Central memory CD4-positive, alpha-beta T cell (primary cell): ENCODE measurements at places on chromosomes 1 and 21.

- DNase-seq = no peak
Observed at GRCh38 chr1:53076165-53076564, 14.2 kb downstream of the PODN start.

DNA sequence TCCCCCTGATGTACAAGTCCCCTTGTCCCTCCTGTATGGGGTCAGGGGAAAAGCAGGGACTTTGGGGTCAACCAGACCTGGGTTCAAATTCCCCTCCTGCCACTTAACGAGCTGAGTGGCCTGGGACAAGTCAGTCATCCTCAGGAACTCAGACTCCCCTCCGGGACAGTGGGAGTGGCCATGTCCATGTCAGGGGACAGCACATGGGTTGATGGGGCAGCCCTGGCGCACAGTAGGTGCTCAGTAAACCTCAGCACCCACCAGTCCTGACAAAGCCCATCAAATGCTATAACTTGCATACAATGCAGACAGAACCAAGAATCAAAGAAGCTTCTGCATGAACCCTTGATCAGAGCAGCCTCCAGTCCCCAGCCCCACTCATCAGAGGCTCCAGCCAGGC, 30.0 kb downstream of the MATN1 start:
- DNase-seq = no peak

DNA sequence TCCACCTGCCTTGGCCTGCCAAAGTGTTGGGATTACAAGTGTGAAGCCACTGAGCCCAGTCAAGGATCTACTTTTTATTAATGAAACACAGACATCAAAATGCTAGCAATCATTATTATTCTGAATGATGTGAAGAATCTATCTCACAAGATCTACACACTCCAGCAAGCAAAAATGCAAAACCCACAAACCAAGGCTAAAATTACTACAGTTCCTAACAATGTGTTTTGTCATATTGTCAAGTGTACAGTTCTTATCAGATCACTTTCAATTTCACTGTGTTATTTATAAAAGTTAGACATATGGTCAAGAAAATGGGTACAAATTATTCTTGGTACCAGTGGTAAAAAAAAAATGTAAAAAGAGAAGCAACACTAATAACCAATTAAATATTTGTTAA, 61.3 kb upstream of the SDC3 start:
- no peak for DNase-seq

DNA sequence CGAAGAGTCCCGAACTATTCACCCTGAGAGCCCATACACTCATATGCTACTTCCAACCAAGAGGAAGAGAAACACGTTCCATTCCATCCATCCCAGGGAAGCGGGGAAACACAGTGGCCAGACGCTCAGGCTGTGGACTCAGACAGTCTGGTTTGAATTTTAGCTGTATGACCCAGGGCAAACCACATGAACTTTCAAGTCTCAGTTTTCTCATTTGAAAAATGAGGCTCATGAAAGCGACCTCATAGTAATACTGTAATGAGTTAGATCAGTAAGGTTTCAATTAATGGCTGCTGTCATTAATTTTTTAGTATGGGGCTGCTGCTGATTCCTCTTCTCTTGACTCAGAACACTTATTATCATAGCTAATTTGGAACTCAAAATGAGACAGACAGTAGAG, 1.5 kb downstream of the FCRL4 start:
- no peak for DNase-seq

- no peak for DNase-seq
Observed at GRCh38 chr1:108863984-108864383, 7.1 kb upstream of the AKNAD1 start.

DNA sequence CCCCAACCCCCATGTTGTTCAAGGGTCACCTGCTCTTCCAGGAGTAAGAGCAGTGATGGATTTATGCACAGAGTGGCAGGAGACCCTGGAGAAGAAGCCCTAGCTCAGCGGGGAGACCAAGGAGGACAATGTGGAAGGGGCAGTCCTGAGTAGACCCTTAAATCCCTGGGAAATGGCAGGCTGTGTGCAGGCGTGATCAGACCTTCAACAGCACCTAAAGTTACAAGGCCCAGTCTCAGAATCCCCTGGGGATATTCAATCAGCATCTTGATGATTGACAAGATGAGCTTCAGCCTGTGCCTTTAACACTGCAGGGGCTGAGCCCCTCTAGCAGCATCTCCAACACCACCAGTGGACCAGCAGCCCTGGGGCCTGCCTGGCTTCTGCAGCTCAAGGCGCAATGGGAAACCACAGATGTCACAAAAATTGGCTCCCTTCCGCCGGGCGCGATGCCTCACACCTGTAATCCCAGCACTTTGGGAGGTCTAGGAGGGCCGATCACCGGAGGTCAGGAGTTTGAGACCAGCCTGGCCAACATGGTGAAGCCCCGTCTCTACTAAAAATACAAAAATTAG, 60.4 kb downstream of the IRF2BP2 start:
- DNase-seq = no peak

DNA sequence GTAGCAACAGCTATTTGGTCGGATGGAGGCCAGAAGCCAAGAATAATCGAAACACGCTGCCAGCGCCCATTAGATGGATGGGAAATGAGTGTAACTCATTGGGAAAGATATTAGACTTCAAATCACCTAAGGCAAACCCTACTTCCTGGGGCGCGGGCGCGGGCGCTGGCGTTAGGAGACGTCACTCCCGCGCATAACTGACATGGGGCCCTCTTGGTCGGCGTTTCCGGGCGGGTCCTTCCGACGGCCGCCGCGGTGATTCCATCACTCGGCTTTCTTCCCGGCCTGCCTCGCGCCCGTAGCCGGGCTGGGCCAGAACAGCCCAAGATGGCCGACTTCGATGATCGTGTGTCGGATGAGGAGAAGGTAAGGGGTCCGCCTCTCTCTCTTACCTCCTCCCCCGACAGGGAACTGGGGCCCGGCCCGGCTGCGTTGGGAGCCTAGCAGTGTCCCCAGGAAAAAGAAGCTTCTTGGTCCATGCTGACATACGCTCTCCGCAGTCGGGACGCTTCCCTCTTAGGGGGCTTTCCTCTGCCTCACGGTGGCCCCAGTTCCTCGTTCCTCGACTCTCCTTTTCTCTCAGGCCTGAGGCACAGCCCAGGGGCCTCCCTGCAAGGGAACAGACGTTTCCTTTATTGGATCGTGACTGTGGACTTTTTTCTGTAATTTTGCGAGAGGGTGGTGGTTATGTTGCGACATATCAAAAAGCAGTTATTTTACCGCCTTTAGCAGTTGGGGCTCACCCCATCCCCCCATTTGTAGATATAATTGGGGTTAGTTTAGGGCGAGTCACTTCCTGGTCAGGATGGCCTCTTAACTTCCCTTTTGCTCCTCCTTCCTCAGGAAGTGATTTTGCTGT, at the start of gene CAPZA1:
CAPZA1 (plus strand) TSS at position 315 of the 859 bp plus-strand sequence; CDS start at position 328, 13 bp downstream.
- DNase-seq = peak; percentile 94

DNA sequence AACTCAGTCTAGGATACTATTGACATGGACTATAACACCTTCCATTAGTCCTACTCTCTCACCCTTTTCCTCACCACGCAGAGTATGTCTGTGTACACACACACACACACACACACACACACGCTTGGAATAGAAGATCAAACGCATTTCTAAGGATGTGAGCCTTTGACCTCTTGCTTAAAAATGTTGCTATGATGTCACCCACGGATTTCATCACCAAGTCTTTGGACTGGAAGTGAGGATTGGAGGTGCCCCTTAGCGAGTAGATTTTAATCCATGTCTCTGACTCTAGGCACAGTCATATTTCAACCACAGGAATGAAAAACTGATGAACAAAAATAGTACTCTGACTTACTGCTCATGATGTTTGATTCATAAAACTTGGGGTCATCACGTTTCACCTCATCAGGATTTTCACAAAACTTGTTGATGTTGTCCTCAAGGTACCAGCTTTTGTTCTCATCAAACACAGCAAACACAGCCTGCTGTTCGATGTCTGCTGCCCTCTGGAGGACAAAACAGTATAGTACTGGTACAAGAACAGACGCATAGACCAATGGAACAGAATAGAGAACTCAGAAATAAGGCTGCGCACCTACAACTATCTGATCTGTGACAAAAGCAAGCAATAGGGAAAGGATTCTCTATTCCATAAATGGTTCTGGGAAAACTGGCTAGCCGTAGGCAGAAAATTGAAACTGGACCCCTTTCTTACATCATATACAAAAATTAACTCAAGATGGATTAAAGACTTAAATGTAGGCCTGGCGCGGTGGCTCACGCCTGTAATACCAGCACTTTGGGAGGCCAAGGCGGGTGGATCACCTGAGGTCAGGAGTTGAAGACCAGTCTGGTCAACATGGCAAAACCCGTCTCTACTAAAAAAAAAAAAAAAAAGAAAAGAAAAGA, 39.9 kb downstream of the F5 start:
- peak; percentile 59 for DNase-seq

DNA sequence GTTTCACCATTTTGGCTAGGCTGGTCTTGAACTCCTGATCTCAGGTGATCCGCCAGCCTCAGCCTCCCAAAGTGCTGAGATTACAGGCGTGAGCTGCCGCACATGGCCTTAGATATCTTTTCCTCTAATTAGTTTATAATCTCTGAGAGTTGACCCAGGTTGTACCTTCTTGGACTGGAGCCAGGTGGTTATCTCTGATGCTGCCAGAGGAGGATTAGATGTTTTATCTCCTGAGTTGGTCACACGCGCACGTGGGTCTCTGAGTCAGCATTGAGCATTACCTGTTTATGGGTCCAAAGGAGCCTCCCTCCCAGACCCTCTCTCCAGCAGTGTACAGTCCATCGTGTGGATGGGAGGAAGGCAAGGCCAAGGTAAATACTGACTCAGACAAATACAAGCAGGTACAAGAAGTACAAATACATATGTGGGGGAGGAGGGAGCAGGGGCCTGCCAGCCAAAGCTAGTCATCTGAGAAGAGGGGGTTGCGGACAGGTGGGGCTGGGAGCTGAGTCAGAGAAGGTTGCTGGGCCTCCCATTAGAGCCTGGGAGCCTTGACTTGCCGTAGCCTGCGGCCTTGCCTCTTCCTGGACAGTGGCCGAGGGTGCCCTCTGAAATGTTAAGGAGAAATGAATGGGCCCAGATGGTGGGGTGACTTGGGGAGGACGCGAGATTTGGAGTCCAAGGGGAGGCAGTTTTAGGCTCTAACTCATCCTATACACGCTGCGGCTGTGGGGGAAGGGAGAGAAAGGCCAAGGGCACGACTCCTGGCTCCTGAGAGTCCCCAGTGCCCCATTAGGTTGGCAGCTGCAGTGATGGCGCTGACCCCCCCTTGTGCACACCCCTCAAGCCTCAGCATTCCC, 13.1 kb downstream of the IL6R start:
- peak; percentile 21 for DNase-seq
